ENCODE measurements at places on chromosomes 6 and 20.
A peak's percentile ranks its signal among the peaks of the same experiment; 100 is the strongest.

DNA sequence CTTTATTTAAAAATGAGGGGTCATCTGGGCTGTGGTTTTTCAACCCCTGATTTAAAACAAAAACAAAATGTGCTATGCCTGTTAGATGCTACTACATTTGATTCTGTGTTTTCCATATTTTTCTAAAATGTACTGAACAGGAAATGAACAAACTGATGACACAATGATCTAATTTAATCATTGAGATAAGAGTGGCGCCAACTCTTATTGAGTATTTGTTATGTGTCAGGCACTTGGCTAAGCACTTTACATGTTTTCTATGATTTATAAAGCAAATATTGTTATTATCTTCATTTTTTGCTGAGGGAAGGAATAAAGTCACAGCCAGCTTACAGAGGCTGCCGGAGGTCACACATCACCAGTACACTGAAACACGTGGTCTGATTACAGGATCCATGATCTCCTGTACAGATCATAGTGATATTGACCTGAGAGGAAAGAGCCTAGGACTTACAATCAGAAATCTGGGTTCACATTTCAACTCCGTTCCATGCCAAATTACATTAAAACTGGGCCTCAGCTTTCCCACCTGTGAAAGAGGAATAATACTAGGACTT lies 166.7 kb downstream of the ESR1 start:
- DNase-seq: no peak

- no peak for DNase-seq
Observed at GRCh38 chr6:121274666-121275295, 59.5 kb downstream of the TBC1D32 start.

DNA sequence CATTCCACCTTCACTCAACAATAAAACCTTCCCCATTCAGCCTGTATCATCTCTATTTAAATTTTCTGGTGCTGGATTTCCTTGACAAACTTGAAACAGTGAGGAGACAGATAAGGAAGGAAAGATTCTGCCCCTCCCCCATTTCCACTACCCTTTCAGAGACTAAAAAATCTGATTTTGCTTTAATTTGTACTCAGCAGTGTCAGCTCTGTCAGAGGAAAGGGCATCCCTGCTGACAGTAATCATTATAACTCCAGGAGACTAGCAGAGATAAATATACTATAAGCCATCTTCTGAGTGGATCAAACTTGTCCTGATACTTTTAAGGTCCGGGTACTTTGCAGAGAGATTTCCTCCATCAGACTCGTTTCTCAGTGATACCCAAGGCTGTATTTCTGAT lies 155.6 kb downstream of the SAMD5 start:
- no peak for DNase-seq

DNA sequence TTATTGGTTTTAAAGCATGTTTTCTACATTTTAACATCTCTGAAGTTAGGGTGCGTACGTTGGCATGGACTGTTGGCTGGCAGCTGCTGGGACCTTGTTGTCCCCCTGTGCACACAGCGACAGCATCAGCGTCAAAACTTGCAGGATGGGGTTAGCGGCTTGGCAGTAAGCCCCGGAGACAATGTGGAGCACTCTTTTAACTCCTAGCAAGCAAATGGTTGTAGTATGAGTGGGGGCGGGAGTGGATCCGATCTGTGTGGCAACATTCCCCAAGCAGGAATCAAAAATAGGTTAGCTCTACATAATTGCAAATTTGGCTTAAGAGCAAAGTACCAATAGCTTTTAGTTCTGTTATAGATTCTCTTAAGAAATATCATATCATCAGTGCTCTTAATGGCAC lies 70.1 kb downstream of the NRN1 start:
- DNase-seq: no peak

DNA sequence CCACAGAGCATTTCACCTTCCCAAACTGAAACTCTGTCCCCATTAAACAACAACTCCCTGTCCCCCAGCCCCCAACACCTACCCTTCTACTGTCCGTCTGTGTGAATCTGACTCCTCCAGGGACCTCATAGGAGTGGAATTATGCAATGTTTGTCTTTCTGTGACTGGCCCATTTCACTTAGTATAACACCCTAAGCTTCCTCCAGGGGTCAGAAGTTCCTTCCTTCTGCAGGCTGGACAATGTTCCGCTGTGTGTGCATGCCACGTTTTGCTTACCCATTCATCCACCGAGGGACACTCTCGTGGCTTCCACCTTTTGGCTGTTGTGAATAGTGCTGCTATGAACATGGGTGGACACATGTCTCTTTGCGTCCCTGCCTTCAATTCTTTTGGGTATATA lies 37.6 kb upstream of the MPC1 start:
- no peak for DNase-seq

- DNase-seq: no peak
Observed at GRCh38 chr20:35040646-35041045, 52.0 kb downstream of the TRPC4AP start.

DNA sequence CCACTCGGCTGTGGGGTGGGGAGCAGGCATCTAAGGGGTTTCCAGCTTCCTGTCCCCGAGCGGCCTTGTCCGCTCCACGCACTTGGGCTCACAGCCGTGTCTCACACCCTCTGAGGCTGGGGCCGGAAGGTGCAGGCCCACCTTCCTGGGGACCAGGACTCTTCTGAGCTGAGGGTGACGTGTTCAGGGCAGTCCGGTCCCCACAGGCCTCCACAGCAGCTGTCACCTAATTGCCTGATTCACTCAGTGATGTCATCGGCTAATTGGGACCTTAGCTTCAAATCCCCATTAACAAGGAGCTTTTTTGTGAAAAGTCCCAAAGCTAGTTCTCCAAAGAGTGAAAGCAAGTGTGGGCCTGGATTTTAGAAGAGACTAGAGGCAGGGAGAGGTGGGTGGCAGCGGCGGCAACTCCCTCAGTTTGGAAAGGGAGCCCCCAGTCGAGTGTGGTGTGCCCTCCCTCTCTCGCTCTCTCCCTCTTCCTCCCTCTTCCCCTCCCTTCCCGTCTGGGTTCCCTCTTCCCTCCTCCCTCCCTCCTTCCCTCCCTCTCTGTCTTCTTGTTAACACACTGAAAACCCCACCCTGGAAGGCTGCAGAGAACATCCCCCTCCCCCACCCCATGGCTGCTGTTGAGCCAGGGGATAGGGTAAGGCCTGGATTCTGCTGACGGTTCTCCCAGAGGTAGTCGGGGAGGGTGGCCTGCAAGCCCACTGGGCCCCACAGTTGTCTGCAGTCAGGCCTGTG lies 39.0 kb downstream of the MYT1 start:
- DNase-seq: no peak

DNA sequence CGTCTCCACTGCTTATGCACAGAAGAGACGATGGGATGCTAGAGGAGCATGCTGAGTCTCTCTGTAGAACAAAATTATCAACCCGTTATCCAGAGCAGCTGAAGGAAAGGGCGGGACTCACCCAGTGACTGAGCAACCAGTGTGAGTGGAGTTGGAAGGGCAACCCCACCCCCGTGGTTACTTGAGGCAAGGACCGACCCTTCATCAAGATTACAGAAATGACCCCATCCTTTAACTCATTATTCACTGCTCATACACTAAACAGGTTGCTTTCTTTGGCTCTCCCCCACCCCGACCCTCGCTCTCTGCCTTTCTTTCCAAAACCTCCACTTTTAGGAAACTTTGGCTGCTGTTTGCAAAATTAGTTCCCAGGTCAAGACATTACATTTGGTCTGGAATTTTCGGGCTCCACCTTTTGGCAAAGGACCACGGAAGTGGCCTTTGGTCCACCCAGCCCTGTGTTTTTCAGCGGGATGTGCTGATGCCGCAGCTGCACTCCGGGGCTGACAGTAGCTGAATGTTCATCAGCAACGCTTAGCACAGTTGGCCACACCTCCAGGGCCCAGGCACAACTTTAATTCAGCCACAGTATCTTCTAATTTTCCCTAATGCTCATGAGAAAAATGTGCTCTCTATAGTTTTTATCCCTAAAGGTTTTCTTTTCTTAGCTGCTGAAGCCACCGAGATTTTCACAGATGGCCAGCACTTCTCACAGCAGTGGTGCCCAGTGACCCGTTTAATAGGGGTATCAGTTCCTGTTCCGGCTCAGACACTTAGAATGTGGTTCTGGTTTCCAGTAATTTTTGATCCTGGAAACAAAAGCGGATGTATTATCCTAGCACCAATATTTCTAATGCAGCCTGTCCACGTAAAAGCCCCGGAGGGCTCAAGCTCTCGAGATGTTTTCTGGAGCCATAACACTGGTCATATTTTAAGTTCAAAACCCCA lies 103.6 kb upstream of the NXT1 start:
- no peak for DNase-seq

DNA sequence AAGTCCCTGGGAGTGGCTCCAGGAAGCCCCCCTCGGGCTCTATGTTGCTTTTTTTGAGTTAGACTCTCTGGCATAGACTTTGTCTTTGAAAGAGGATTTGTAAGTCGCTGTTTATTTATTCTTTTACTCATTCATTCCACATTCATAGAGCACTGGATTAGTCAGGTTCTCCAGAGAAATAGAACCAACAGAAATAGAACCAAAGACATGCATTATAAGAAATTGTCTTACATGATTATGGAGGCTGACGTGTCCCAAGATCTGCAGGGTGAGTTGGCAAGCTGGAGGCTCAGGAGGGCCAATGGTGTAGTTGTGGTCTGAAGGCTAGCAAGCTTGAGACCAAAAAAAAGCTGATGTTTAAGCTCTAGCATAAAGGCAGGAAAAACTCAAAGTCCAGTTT lies 98.3 kb upstream of the CHD6 start:
- DNase-seq: no peak

DNA sequence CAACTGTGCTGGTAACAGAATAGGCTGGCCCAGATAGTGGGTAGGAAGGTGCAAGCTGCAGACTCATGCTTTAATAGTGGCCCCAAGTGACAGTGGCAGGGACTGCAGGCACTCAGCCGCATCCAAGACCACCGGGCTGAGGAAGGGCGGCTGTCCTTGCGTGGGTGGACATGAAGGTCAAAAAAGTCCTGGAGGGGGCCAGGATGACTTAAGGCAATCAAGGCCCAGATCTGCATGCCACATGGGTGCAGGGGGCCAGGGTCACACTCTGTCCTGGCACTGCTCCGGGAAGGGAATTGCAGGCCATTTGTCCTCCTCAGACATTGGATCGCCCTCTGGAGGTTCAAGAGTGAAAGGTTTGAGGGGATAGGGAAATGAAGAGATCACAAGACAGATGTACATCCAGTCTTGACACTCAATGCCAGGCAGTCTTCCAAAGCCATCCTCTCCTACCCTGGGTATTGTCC lies 10.4 kb upstream of the VNN2 start:
- no peak for DNase-seq

GRCh38 chr20:36319356-36320260 lies 13.5 kb downstream of the DLGAP4 start:
- no peak for DNase-seq

GRCh38 chr6:151442371-151442770 lies 9.6 kb downstream of the RMND1 start:
- DNase-seq: no peak

- no peak for DNase-seq
Observed at GRCh38 chr20:40978761-40979160, 49.9 kb upstream of the TOP1 start.

GRCh38 chr6:87683890-87684289 lies 18.1 kb downstream of the AKIRIN2 start:
- no peak for DNase-seq

DNA sequence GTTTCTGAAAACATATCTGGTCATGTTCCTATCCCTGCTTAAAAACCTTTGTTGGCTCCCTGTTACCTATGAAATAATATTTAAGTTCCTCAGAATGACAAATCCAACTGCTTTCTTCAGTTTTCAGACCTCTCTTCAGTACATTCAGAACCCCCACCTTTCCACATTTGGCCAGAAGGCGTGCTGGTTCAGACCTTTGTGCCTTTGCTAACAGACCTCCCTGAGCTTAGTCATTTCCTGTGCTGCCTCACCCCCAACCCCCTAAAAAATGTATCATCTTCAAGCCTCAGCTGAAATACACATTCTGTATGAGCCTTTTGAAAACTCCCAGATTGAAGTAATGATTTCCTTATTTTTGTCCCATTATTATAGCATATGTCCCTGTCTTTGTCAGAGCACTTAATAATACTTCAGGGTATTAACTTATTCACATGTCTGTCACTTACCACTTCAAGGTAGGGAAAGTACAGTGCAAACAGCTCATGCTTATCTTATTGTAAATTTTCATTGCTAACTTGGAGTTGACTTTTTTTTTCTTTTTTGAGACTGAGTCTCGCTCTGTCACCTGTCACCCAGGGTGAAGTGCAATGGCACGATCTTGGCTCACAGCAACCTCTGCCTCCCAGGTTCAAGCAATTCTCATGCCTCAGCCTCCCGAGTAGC lies 19.7 kb downstream of the FAM217A start:
- DNase-seq: peak; percentile 13

DNA sequence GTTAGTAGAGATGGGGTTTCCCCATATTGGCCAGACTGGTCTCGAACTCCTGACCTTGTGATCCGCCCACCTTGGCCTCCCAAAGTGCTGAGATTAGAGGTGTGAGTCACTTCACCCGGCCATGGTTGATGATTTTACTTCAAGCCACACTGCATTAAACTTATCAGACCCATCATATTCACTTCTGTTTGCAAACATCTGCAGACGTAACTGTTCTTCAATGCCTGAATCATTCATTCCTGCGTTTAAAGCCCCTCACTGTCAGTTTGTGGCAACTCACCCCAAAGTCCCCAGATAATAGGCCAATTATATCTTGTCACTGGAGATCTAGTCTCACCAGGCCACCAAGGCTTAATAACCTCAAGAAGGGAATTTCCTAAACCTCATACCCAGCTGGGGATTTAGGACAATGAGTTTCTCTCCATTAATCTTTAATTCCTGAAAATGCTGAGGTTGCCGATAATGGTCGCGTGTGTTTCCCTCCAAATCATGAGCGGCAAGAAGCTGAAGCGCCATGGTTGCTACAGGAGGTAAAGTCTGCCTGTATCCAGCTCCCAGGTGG lies 229.6 kb downstream of the LY86 start:
- no peak for DNase-seq

GRCh38 chr6:34773916-34774315 lies 16.6 kb downstream of the SNRPC start:
- no peak for DNase-seq

- DNase-seq: no peak
Observed at GRCh38 chr6:162442687-162443086, 284.9 kb downstream of the PRKN start.

GRCh38 chr6:157424491-157425020 lies 43.6 kb downstream of the ZDHHC14 start:
- no peak for DNase-seq

DNA sequence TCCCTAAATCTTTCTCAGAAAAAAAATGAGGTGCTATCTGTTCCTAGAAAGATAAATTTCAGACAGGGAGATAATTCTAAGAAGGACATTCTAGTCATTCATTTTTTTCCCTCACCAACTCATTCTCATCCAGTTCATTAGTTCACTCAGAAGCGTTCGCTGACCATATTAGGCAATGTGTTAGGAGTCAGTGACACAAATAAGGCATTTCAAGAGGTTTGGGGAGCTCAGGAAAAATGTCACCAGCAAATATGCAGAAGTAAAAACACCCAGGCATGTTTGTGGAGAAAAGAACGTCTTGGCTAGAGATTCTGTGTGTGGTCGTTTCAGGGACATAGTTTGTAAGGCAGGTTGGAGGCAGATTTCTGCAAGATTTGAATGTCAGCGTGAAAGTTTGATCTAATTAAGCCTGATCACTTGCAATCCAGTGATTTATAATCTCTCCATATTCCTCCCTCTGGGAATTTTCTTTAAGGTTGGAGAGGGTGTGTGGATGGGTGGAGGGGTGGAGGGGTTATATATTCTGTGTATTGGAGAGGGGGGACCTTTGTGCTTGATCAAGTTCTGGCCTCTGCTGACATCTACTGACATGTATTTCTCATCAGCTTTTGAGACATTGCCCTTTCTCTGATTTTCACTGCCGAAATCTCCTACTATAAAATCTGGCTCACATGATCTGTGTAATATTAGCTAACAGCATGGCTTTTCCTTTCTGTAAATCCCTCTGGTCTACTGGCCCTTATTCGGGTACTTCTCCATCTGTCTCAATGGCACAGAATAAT lies 3.6 kb downstream of the MYCT1 start:
- no peak for DNase-seq

All from stimulated activated CD8-positive, alpha-beta memory T cell treated with anti-CD3 and anti-CD28 coated beads, Interleukin-15, amount 100 ng/mL, for 24 hours (primary cell).